ENCODE measurements at places on chromosomes 12 and 14. TPM values are rescaled to one million over a fixed set of nuclear protein-coding genes. Genes with fewer than 3 reads are reported as not detected.

KRT85 gene
- 0.03 TPM for polyA plus RNA-seq

RGS6 gene
- 2.7 TPM for polyA plus RNA-seq

LTBR gene
- 132 TPM for polyA plus RNA-seq

ADGRD1 gene
- 84.8 TPM for polyA plus RNA-seq

TRMT61A gene
- 8.5 TPM for polyA plus RNA-seq

ZC2HC1C gene
- polyA plus RNA-seq = 4.5 TPM

INSM2 gene
- polyA plus RNA-seq = 0.03 TPM

TEX22 gene
- polyA plus RNA-seq = 0.82 TPM

C12orf43 gene
- polyA plus RNA-seq = 10.4 TPM

USP5 gene
- 49.7 TPM for polyA plus RNA-seq

FOXN4 gene
- 0.10 TPM for polyA plus RNA-seq

CISTR gene
- polyA plus RNA-seq = not detected

AMHR2 gene
- 8.8 TPM for polyA plus RNA-seq

EXOC3L4 gene
- 33.7 TPM for polyA plus RNA-seq

FGD4 gene
- polyA plus RNA-seq = 18.8 TPM

SPSB2 gene
- polyA plus RNA-seq = 15.3 TPM

P2RX2 gene
- 24.1 TPM for polyA plus RNA-seq

HCAR1 gene
- polyA plus RNA-seq = 0.46 TPM

GON7 gene
- polyA plus RNA-seq = 14.9 TPM

AQP5 gene
- 0.64 TPM for polyA plus RNA-seq

SLC35E3 gene
- 8.3 TPM for polyA plus RNA-seq

PPM1A gene
- polyA plus RNA-seq = 46.5 TPM

BTG1 gene
- polyA plus RNA-seq = 58.0 TPM

NINJ2 gene
- 2.8 TPM for polyA plus RNA-seq

TRPV4 gene
- 0.76 TPM for polyA plus RNA-seq
